ENCODE measurements at places on chromosomes 1 and 21.

- no peak for DNase-seq
Measured at GRCh38 chr1:91616712-91617111, 116.1 kb downstream of the CDC7 start.

- DNase-seq, result no peak
Measured at GRCh38 chr1:66296951-66297350, 237.0 kb upstream of the SGIP1 start.

DNA sequence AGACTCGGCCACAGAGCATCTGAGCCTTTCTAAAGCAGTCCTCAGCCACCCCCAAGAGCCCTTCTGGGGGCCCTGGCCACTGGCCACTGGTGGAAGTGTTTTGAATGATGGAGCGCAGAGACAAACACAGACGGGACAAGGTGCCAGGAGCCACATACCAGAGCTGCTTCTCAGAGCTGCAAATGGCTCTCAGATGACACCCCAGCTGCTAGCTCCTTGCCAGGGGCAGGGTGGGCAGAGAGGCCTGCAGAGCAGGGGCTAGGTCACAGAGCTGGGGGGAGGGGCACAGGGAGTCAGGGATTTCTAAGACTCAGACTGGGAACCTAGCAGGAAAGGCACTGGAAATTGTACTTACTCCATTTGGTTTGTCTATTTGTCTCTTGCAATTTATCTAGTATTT, 30.4 kb downstream of the KCNN3 start:
- DNase-seq, result no peak

DNA sequence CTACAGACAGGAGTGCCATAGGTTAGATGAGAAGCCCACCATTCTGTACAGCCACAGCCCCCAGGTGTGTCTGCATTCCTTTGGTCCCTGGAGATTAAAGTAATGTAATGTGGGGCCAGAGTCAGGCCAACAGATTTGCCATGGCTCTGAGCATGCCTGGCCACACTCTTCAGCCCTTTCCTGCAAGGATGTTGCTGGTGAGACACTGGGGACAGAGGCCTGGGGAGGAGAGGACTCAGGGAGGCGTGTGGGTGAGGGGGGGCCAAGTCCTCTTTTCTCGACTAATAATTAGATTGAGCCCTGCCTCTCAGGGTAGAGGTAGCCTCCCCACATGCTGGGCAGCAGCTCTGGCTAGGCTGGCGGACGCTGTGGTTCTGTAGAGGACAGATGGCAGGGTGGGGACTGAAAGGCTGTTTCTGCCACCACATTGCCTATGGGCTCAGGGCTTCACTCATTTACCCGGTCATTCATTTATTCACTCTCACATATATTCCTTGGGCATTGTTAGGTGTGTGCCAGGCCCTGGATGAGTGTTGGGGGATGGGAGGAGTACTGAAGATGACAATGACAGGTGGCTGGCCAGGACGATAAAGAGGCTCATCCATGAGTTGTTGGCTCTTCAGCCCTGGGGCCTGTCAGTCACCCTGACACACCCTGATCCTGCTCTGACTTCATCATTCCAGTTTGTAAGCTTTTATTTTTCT, 7.1 kb upstream of the PRCC start:
- no peak for DNase-seq

DNA sequence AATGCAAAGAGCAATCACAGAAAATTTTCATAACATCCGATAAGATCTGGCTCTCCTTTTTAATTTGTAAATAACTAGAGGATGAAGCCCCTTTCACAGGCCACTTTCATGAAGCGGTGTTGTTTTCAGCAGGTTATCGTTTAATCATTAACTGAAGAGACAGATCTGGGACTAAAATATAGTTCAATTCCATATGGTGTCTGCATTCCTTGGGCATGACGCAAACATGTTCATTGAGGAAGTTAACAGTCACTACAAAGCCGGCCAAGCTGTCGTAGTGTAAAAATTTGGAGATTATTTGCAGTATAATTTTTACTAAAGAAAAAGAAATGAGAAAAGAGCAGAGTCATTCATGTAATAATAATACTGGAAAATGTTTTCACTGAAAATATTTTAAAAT, 565.2 kb upstream of the ADAMTS5 start:
- no peak for DNase-seq

DNA sequence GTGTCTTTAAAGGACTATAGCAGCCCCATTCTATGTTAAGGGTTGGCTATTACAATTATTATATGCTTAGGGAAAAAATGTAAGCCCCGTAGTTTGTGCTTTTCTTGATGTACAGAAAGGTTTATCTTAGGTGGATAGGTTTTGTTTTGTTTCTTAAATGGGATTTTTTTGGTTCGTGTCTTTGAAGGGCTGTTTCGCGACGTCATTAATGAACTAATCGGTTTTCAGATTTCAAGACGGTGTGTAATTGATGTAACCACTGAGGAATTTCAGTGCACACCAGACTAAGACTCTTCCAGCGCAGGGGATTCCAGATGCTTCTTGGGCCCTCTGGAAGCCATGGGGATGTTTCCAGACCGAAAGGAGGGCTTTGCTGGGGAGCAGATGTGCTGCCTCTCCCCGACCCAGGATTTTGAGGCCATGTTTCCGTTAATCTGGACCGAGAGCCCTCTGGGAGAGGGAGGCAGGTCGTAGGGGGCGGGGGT, 4.8 kb upstream of the SIM2 start:
- no peak for DNase-seq

DNA sequence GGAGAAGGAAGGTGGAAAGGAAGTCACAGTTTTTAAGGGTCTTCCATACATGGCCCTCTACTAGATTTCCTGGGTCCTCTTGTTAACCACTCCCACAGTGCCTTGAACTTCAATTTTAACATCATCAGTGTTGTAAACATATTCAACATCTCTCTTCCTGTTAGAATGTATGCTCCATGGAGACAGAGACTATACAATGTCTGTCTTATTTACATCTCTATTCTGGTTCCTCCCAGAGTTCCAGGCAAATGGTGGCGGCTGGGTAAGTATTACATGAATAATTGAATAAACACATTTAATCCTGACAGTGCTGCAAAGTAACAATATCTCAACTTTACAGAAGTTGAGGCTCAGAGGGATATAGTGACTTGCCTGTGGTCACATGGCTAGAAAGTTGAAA, 40.3 kb downstream of the CDC7 start:
- DNase-seq, result no peak

- DNase-seq, result no peak
Measured at GRCh38 chr1:165416876-165417275, 28.1 kb downstream of the RXRG start.

DNA sequence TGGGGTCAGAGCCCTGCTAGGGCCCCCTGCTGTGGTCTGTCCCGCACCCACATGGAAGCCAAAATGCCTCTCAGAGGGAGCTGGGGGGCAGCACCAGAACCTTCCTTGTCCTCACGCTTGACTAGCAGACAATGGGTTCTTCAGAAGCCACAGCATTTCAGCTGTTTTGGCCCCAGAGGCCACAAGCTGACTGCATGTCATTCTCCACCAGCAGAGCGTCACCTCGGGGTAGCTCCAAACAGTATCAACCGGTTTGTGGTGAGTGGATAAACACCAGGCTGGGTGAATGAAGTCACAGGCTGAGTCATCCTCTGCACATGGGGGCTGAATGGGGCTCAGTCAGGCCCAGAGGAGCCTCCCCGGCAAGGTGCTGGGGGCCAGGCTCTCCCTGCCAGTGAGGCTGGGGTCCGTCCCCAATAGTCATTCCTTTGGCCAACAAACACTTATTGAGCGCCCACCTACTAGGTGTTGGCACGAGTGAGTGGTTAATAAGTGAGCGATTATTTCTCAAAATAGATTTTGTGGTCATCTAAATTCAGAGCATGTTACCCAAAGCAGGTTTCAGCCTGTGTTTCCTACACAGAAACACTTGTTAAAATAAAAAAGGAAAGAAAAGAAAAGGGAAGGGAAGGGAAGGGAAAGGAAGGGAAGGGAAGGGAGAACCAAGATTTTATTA, 9.1 kb downstream of the OLIG1 start:
- DNase-seq, result peak; percentile 9

DNA sequence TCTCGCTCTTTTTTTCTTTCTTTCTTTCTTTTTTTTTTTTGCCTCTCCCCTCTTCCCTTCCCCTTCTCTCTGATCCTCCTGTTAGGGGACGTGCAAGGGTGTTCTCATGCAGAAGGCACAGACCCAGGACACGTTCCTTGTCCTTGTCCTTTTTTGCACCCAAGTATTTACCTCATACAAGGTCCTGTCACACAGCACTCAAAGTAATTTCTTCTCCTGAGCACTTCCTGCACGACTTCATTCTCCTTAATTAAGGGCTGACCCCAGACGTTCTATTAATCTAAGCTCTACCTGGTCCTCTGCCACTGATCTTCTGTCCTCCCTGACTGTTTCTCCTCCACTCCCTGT, 424 bp upstream of the PCNX2 start:
- no peak for DNase-seq

DNA sequence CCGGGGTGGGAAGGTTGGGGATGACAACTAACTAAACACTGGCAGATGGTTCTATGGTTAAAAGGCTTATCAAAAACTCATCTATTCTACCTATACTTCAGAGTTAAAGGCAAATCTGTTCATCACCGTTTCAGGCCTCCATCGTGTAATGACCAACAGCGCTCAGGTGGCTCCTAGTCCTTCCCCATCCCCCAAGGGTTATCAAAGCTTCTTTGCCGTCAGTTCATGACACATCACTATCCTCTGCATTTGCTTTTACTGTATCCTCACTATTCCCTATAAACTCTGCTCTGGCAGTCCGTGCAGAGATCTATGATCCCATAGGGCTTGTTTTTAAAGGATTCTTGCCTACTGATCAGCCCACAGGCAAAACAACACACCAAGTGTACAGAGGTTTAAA, 8.2 kb downstream of the HMGN1 start:
- DNase-seq, result no peak

DNA sequence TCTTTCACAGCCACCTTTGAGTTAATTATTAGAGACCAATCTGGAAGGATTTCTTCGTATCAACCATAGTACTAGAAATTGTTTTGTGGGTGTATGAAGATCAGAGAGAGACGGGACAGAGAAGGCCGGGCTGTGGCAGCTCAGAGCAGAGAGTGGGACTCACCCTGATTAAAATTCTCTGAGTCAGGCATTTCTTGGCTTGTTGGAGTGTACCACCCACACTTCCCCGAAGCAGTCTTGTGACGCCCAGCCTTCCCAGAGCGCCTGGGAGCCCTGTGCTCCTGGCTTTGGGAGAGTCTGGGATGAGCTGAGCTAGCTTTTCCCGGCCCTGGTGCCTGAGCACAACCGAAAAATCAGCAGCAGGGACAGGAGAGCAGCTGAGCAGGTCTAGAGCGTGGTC, 19.4 kb downstream of the PLEKHM2 start:
- peak; percentile 66 for DNase-seq

GRCh38 chr1:234490793-234491479, 12.0 kb upstream of the TARBP1 start:
- no peak for DNase-seq

Measured in AG04449 (cell line).